ENCODE measurements at places on chromosomes 11 and 22. TPM values are rescaled to one million over a fixed set of nuclear protein-coding genes. Genes with fewer than 3 reads are reported as not detected.

PLET1 gene
- total RNA-seq, result not detected

UBASH3B gene
- under 0.01 TPM for total RNA-seq

PUS3 gene
- total RNA-seq, result 20.2 TPM

PITPNB gene
- 19.3 TPM for total RNA-seq

- DNase-seq, result no peak
Observed at GRCh38 chr11:101429703-101430540, 153.9 kb downstream of the TRPC6 start.

DNA sequence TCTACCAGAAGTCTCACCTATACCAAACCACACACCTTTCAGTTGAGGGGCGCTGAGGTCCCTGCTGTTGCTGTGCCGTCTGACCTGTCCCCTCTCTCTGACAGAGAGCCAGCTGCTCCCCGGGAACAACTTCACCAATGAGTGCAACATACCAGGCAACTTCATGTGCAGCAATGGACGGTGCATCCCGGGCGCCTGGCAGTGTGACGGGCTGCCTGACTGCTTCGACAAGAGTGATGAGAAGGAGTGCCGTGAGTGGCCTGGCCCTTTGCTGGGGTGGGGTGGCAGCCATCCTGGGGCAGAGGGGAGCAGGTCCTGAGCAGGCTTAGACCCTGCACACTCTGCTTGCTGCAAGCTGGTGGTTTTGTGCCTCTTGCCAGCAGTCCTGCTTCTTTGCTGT lies 92.1 kb downstream of the LDLRAD3 start:
- no peak for DNase-seq
